ENCODE measurements at places on chromosomes 2 and 18.

- DNase-seq = peak; percentile 70
Observed at GRCh38 chr2:12424809-12425208, 291.9 kb upstream of the TRIB2 start.

DNA sequence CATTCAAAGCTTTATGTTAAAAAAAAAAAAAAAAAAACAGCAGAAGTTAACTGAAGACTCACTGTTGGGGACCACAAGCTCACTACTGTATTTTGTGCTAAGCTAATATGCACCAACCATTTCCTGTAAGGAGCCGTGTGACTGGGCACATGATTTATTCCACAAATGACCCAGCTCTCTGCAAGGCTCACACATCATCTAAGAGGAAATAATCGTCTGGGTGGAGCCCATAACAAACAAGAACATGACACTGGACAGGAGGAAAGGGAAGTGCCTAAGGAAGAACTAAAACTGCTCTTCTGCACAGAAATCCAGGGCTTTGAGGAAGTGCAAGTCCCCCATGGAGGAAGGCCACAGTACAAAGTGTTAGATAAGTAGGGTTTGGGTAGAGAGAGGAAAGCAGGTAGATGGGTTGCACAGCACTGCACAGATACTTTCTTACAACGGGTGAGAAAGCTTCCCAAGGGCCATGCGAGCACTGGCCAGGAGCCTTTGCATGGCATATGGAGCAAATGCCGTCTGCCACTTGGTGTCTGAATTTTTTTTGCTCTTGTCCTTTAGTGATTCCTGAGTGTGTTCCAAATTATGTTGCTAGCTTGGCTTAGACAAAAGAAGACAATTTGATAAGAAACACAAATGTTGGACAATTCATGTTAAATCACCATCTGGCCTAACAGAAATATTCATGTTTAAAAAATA lies 24.4 kb downstream of the NFE2L2 start:
- DNase-seq = peak; percentile 58

- peak; percentile 98 for DNase-seq
Observed at GRCh38 chr2:101759162-101759561, 61.7 kb downstream of the MAP4K4 start.

DNA sequence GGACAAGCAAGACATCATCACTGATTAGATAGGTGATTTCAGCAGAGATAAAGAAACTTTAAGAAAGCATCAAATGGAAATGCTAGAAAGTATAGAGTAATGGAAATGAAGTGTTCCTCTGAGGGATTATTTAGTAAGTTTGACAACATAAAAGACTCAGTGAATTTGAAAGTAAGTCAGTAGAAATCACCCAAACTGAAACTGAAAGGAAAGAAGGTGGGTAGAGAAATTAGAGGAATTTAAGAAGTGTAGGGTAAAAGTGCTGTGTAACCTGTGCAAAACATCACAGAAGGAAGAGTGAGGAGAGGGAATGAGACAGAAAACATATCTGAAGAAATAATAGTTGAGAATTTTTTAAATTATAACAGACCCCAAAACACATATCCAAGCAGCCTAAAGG lies 343.1 kb downstream of the CBLN2 start:
- no peak for DNase-seq

GRCh38 chr18:80119111-80119510 lies 10.0 kb downstream of the ADNP2 start:
- DNase-seq = no peak

DNA sequence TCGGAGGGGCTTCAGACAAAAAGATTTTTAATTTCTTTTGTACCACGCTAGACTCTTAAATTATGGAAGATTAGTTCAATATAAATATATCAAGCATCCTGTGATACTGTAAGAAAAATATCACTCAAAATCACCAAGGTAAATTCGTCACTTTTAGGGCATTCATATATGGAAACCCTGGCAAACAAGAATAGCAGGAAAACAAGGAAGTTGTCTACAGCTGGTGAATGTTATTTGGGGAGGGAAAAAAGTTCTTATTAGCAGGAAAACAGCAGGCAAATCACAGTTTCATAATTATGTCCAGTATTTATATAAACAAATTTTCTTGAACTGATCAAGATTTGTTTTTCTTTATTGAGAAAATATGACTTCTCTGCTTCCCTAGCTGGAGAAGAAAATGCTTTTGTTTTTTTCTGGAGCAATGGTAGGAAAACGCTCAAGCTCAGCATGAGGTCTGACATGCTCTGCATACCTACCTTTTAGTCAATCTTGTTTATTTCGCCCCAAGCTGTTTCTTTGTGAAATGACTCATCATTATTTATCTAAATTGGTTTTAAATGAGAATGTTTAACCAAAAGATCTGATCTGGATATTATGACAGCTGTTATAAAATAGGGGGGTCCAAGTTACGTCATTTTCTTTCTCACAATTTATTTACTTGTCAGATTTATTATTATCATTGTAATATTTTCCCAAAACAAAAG lies 14.7 kb downstream of the LINC00305 start:
- no peak for DNase-seq

DNA sequence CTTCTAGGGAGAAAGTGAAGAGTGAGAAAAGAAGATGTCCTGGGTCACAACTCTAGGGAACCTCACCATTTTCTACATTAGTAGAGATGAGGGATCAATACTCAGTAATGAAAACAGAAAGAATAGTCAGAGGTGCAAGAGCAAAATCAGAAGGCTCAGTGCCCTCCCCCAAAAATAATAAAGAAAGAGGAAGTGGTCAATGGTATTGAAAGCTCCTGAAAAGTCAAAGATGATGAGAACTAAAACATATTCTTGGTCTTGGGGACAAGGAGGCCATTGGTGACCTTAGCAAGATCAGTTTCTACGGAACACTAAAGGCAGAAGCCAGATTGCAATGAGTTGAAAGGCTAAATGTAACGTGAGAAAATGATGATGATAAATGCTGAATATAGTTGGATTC lies 24.5 kb upstream of the MYO1B start:
- DNase-seq = no peak

GRCh38 chr2:39570614-39571013 lies 95.1 kb upstream of the TMEM178A start:
- no peak for DNase-seq

GRCh38 chr2:60852282-60852860 lies 29.0 kb upstream of the REL start:
- DNase-seq = no peak

DNA sequence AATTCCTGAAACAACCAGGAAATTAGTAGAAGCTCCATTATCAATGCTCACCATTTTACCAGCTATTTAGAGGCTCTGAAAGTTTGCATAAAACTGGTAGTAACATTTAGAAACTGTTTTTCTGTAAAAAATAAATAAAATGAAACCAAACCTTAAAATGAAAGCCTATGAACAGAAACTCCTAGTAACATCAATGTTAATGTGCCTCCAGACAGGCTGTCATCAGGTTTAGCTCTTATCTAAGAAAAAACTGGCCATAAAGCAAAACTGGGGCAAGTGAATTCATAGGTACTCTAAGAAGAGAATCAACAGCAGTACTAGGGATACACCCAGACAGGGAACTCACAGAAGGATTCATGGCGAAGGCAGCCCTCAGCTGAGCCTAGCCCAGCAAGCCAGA lies 8.0 kb downstream of the E2F6 start:
- DNase-seq = no peak

- DNase-seq = no peak
Observed at GRCh38 chr2:104923665-104924064, 69.8 kb downstream of the POU3F3 start.

DNA sequence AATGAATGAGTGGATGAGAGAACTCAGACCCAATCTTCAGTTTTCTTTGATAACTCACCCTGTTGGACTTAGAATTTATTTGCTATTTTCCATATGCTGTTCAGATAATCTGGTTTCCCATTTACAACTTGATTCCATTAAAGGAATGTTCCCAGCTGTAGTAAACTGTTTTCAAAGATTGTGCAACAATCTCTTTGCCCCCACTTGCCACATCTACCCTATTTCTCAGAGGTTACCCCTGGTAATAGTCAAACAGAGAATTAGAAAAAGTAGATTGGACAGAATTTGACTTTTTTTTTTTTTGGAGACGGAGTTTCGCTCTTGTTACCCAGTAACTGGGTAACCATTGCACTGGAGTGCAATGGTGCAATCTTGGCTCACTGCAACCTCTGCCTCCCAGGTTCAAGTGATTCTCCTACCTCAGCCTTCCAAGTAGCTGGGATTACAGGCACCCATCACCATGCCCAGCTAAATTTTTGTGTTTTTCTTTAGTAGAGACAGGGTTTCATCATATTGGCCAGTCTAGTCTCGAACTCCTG lies 93.4 kb upstream of the SIX2 start:
- no peak for DNase-seq
